Fibroblast of villous mesenchyme (primary cell): ENCODE measurements at places on chromosomes 2 and 18.
A peak's percentile ranks its signal among the peaks of the same experiment; 100 is the strongest.

- DNase-seq, result no peak
Observed at GRCh38 chr2:53508667-53509066, 258.9 kb upstream of the CHAC2 start.

- no peak for DNase-seq
Observed at GRCh38 chr2:202604699-202605098, 30.1 kb upstream of the FAM117B start.

GRCh38 chr18:54717673-54718407 lies 110.4 kb upstream of the RAB27B start:
- no peak for DNase-seq

GRCh38 chr2:113041871-113042270 lies 10.8 kb downstream of the IL36B start:
- DNase-seq, result no peak

DNA sequence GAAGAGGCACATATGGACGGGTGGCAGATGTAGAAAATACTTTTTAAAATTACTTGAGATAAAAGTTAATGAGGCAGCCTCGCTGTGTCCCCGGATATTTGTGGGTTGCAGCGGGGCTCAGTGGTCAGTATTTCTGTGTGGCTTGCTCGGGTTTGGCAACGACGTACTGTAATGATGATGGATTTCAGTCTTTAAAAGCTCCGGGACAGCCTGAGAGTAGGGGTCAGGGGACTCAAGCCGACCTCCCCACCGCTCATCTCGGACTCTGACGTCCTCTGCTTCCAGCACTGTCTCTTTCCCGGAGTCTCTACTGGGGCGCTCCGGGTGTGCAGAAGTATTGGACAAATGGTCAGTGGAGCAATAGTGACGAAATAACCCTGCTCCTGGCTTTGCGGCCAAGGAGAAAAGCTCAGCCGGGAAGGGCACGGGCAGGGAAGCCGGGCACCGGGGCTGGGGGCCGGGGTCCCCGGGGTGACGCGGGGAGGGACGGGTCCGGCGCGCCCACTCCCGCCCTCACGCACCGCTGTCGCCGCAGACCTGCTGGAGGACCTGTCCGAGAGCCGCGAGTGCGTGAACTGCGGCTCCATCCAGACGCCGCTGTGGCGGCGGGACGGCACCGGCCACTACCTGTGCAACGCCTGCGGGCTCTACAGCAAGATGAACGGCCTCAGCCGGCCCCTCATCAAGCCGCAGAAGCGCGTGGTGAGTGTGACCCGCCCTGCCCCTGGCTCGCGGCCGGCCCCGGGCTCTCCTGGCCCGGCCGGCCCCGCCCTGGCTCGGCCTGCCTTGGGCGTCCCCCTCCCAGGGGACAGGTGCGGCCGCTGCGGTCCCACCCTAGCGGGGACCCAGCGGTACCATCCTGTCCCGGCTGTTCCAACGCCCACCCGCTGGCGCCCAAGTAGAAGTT lies 7.3 kb downstream of the GATA6 start:
- DNase-seq, result peak; percentile 78

DNA sequence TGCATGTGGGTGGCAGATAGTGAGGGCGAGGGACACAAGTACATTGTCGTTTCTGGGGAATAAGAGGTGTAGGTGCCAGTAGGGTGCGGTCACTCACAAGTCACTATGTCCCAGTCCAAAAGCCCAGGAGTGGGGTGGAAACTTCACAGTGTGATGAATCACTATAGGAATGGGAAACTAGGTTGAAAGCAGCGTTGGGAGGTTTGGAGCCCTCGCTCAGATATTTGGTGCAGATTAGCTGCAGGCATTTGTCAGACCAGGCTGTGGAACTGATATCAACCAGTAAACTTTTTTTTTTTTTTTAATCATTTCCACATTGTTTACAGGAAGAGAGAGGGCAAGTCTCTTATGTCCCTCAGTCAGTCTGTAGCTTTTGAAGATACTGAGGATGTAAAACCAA lies 121.8 kb downstream of the CERS6 start:
- no peak for DNase-seq

GRCh38 chr2:28643327-28643726 lies 108.3 kb upstream of the PPP1CB start:
- no peak for DNase-seq

DNA sequence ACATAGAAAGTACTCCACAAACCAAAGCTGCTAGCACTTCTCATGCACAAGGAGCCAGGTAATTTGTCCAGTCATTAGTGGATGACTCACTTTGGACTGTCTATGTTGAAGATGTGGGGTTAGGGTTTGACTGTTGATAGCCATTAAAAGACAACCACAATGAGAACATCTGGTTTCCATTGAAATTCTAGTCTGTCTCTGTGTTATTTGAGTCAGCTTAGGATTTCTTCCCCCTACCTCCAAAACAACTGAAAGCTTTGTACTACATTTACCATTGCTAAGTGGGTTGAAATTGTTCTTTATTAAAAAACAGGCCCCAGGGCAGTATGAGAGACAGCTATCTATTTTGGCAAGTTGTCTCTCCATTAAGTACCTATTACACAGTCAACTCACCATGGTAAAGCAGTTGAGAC lies 50.2 kb upstream of the ANKRD44 start:
- DNase-seq, result peak; percentile 55

- no peak for DNase-seq
Observed at GRCh38 chr2:231163414-231164095, 34.9 kb upstream of the ARMC9 start.

- peak; percentile 14 for DNase-seq
Observed at GRCh38 chr2:77034445-77034844, 487.7 kb downstream of the LRRTM4 start.

- DNase-seq, result no peak
Observed at GRCh38 chr18:25223211-25223610, 128.8 kb downstream of the ZNF521 start.

- DNase-seq, result no peak
Observed at GRCh38 chr2:41216978-41217377, 765.1 kb upstream of the SLC8A1 start.

DNA sequence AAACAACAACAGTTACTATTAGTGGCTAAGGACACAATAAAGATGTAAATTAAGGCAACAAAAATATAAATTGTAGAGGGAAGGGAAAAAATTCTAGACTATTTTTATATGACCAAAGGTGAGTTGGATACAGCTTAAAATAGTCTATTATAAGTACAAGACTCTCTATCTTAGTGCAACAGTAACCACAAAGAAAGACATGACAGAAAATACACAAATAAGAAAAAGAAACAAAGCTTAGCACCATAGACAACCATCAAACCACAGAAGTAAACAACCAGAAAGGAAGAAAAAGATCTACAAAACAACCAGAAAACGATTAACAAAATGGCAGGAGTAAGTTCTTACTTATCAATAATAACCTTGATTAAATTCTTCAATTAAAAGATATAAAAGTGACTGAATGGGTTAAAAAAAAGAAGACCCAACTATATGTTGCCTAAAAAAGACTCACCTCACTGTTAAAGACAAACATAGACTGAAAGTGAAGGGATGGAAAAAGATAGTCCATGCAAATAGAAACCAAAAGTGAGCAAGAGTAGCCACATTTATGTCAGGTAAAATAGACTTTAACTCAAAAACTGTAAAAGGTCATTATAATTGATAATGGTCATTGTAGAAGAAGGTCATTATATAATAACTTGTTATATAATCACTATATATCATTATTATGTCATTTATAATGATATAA lies 62.5 kb downstream of the USP40 start:
- no peak for DNase-seq

- peak; percentile 14 for DNase-seq
Observed at GRCh38 chr2:12061286-12062052, 315.0 kb downstream of the LPIN1 start.

GRCh38 chr18:79796016-79796415 lies 1.7 kb upstream of the KCNG2 start:
- DNase-seq, result no peak

DNA sequence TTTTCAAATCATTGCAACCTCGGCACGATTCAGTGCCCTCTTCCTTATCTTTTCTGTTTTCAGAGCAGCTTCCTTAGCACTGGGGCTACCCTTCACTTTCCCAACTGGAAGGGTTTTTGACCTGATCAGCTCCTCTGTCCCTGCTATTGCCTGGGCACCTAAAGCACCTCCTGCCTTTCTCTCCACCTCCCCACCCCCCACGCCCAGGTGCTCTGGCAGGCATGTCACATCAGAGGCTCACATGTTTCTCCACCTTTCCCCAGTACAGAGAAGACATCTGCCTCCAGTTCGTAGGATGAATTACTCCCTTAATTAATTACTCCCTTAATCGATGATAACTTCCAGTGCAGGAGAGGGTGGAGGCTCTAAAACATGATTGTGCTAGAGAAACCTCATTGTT lies 88.7 kb upstream of the LCLAT1 start:
- no peak for DNase-seq

DNA sequence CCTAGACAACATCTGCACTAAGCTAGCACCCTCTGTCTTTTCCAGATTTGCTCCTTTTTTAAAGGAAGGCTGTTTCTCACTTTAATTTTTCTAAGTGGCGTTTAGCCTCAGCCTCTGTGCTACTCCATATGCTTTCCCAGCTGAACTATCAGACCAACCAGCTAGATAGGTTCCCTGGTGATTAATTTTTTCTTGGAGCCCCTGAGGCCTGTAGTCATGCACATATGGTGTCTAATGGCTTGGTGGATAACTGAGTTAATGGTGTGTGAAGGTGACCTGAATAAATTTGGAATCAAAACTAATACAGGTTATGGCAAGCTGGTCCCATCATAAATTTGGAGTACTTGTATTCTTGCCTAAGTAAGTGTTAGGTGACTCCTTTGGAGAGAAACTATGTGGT lies 135.5 kb downstream of the MGAT5 start:
- no peak for DNase-seq

DNA sequence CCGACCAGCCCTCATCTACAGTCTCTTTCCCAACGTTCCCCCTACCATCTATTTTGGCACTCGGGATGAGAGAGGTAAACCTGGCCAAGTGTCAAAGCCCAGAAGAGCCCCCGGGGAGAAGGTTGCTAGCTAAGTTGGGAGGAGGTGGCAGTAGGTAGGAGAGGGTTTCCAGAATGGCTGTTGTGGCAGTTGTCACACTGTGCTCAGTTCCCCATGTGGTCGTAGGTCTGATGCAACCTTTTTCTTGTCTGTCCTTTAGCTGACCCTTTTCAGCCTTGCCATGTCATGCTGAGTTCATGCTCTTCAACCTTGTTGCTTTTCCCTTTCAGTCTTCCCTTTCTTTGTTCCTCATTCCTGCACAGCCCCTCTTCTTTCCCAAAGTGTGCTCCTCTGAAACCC lies 34.5 kb downstream of the TTLL4 start:
- no peak for DNase-seq

DNA sequence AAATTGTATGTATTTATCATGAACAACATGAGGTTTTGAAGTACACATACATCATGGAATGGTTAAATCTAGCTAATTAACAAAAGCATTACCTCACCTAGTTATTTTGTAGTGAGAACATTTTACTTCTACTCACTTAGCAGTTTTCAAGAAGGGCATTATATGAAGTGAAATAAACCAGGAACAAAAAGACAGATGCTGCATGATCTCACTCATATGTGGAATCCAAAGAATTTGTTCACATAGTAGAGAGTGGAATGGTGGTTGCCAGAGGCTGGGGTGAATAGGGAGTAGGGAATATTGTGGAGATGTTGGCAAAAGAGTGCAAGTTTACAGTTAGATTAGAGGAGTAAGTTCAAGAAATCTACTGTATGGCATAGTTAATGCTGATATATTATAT lies 292.0 kb downstream of the ASXL3 start:
- no peak for DNase-seq

DNA sequence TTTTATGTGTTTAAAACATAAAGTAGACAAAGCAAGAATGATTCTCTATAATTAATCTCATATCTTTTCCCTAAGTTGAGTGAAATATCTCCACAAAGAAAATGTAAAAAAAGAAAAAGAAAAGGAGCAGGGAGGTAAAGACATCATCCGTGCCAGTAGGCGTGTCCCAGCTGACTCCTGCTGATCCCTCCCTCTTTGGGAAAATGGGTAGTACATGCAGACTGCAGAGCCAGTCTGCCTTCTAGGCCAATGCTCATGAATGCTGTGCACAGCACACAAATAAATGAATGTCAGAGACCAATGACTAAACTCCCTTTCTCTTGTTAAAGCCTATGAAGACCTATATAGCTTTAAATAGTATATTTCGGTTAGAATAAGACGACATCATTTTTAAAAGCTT lies 64.7 kb downstream of the RAPH1 start:
- no peak for DNase-seq

GRCh38 chr2:54422072-54422581 lies 34.0 kb upstream of the SPTBN1 start:
- DNase-seq, result no peak

GRCh38 chr2:110657724-110658305 lies 20.0 kb downstream of the BUB1 start:
- DNase-seq, result no peak

DNA sequence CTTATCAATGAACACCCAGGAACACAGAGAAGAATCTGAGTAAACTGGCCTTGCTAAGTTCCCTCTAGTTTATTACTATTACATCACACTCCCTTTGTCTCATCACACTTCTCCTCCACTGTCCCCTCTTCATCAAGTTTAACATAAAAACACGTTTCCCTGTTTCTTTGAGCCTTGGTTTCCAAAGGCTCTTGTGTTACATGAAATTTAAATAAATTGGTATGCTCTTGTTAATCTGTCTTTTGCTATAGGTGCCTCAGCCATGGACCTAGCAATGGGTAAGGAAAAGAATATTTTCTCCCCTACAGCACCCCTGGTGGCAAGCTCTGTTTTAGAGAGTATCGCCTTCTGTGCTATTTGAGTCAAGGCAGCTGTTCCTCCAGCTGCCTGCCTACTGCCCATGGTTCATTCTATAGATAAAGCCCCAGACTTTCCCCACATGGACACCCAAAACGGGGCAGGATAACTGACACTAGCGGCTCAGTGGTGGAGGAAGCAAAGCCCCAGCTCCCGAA lies 31.8 kb downstream of the TGIF1 start:
- peak; percentile 71 for DNase-seq

DNA sequence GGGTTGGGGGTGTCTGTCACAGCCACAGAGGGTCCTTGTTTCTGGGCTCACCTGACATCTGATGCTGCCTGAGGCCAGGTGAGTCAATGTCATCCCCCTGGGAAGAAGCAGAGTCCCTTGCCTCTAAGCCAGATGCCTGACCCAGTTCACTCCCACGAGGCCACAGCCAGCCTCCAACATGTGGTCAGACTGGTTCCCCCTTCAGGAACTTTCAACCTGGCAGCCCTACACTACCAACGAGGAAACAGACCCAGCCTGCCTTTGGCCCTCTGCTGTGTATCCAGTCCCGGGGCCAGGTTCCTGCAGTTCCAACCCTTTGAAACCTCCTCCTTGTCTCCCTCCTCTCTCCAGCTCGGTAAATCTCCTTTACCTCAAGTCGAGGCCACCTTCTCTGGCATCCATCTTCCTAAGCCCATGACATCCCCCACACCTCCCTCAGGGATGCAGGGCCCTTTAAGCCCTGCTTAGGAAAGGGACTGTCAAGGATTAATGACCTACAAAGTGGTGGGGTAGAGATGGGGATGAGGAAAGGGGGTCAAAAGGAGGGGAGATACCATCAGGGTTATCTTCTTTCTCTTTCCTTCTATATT lies 49.2 kb upstream of the SMAD2 start:
- DNase-seq, result no peak

GRCh38 chr18:75790111-75790510 lies 362.6 kb upstream of the SMIM21 start:
- no peak for DNase-seq
